ENCODE measurements at places on chromosomes 4 and X.

GRCh38 chrX:12972243-12972642, 2.7 kb upstream of the TMSB4X start:
- DNase-seq: no peak

DNA sequence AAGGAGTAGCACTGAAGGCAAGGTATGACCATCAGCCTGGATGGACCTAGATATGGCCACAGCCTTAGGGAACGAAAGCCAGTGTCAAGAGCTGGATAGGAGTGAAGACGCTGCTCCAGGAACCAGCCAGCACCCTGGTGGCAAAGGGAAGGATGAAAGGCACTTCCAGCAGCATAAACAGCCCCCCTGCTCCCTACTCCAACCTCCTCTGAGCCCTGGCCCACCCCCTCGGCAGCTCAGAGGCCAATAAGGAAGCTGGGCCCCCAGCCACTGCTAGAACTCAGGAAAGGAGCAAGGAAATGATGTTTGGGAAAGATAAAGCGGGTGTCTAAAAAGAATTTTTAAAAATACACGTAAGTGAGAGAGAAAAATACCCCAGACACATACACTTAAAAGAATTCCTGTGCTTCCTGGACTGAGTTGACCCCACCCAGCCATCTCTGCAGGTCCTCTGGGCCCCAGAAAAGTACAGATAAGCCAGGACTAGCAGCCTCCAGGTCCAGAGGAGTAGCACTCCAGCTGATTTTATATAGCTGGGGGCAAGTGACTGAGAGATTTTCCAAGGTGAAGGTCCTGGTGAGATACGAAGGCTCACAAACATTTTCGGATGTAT, 170.4 kb downstream of the SHROOM4 start:
- DNase-seq: no peak

GRCh38 chr4:84681486-84682274, 98.8 kb downstream of the CDS1 start:
- peak; percentile 7 for DNase-seq

GRCh38 chrX:121755541-121755940, 708.1 kb downstream of the GLUD2 start:
- DNase-seq: no peak

DNA sequence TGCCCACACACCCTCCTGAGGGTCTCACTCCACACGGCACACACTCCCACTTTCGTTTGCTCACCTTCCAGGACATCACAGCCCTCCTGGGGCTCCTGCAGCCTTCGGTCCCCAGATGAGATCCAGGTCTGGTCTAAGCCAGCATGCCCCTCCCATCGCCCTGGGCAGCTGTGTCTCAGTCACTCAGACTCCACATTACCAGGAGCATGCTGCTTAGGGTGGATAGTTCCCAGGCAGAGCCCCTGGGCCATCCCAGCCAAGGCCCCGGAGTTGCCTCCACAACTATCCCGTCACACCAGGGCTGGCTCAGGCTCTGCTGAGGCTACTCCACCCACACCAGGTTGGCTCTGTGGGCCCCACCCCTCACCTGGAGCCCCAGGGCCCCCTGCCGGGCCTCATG, 50.4 kb upstream of the PSAPL1 start:
- DNase-seq: no peak

GRCh38 chr4:1113311-1114009, at the start of gene RNF212:
RNF212 (minus strand) TSS chr4:1113564; CDS start chr4:1113464, 100 bp downstream.
- DNase-seq: peak; percentile 83

- DNase-seq: no peak
Observed at GRCh38 chr4:154998773-154999172, 209.7 kb upstream of the NPY2R start.

GRCh38 chr4:110633358-110634341, 10.8 kb upstream of the PITX2 start:
- DNase-seq: no peak

GRCh38 chr4:38424151-38424871, 239.7 kb upstream of the KLF3 start:
- DNase-seq: no peak

- no peak for DNase-seq
Observed at GRCh38 chrX:28324321-28324721, 262.9 kb upstream of the IL1RAPL1 start.

- DNase-seq: no peak
Observed at GRCh38 chr4:105933083-105933482, 37.8 kb downstream of the NPNT start.

- DNase-seq: peak; percentile 31
Observed at GRCh38 chr4:108651014-108651791, 804 bp downstream of the OSTC start.

DNA sequence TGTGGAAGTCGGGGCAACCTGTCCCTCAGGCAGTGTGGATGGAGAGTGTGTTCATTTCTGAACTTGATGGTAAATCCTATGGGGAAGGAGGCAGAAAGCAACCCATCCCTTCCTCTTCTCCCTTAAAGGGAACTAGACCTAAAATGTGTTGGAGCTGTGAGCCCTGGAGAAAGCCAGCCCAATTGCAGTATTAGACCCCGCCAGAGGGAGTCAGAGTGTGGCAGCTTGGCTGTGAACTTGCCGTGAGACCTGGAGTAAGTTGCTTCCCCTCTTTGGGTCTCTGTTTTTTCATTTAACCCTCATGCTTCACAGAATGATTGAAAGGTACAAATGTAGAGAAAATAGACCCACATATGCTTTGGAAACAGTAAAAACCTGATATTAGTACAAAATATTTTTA, 108.7 kb upstream of the PAK3 start:
- no peak for DNase-seq

DNA sequence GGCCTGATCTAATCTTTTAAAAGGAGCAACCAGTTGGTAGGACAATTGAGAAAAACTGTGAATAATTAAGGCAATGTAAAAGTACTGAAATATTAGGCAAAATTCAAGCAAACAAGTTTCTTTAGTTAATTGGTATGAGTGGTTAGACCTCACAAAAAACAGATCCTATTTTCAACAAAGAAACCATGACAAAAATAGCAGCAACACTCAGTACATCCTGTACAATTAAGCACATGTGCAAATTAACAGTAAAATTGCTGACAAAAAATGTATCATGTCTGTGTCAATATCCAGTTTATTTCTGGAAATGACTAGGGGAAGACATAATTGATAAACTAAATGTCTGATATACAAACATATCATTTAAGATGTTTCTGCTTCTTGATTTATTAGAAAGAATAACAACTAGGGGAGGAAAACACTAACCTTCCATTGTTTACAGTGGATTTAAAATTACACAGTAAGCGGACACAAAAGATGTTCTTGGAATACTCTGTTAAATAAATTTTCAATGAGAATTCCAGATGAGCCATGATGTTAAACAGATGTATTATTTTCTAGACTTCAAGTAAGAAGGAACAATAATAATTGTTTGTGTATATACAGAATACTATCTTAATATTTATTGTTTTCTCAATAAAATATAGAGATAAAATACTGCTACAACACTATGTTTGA, 638.9 kb downstream of the SPRY1 start:
- DNase-seq: no peak

- DNase-seq: no peak
Observed at GRCh38 chrX:22409418-22409817, 136.7 kb downstream of the CBLL2 start.

- no peak for DNase-seq
Observed at GRCh38 chr4:153522802-153523094, 56.6 kb downstream of the TMEM131L start.

- DNase-seq: no peak
Observed at GRCh38 chr4:55409468-55410171, 13.9 kb downstream of the TMEM165 start.

- no peak for DNase-seq
Observed at GRCh38 chr4:108702960-108703359, 52.6 kb downstream of the OSTC start.

DNA sequence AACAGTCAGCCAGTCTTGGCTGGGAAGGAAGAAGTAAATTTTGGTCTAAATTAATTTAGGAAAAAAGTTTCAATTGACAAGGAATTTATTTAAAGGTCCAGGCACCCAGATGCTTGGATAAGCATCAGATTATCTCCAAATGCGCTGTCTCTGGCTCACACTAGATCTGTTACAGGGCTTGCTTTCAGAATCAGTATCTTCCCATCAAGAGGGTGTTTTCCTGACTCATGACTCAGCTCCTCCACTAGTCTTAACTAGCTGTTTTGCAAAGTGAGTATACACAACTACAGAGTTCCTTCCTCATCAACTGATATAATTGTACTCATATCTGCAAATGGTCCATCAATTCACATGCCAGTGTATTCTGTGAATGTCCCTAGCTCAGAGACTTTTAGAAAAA, 482.1 kb upstream of the CPEB2 start:
- peak; percentile 37 for DNase-seq

DNA sequence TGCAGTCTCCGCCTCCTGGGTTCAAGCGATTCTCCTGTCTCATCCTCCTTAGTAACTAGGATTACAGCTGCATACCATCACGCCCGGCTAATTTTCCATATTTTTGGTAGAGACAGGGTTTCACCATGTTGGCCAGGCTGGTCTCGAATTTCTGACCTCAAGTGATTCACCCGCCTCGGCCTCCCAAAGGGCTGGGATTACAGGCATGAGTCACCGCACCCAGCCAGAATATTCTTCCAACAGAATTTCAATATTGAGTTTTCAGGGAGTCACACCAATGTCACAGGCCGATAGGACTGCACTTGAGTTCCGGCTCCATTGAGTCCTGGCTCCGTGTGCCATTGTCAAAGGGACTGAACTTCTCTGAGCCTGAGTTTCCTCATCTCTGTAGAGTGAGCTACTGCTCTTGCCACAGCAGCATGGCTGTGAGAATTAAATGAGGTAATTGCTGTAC, 82.9 kb downstream of the CLCN4 start:
- no peak for DNase-seq

DNA sequence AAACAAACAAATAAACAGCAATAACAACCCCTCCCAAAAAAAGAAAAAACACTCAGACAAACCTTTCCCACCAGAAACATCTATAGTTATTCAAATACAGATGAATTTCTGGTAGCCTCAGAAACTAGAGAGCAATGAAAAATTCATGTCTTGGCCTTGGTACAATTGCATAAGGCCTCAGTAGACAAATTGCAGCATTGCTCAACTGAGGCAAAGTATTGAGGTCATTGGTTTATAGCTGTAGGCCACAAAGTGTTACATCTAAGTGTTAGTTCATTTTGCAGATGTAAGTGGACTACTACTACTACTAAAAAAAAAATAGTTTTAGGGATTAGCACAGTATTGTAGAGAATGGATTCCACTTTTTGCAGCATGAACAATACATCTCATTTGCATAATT, 2268.3 kb downstream of the ARAP2 start:
- DNase-seq: no peak

GRCh38 chr4:132026166-132026565, 1122.9 kb upstream of the PCDH10 start:
- no peak for DNase-seq

DNA sequence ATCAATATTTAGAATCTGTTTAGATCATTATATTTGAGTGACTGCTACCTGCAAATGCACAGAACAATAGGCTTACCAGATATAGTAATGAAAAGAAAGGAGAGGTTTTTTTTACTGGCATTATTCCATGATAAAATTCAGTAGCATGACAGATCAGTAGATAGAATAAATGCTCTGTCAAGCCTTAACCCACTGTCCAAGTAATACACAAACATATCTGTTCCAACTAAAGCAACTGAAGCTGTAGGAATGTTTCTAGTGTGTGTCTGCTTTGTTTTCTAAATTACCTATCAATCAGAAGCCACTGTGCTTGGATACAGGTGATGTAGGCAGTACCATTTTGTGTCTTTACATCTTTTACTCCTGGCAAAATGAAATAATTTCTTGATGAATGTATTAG, 604.6 kb downstream of the PCDH7 start:
- no peak for DNase-seq

DNA sequence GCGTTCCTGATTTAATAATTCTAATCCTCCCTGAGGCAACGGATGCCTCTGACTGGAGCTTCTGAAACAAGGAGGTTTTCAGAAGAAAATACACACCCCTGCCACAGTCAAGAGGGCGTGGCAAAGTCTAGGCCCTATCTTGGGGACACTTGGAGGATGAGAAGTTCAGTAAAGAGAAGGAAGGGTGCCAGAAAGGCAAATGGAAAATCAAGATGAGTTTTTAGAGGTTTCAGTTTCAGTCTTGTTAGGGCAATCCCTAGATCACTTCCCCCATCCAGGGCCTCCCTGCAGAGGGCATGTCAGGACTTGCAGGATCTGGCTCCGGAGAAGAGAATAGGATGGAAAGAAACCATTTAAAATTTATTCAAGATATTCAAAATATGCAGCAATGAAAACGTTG, 28.5 kb upstream of the FGF2 start:
- peak; percentile 61 for DNase-seq

- no peak for DNase-seq
Observed at GRCh38 chr4:148330161-148330560, 112.1 kb downstream of the NR3C2 start.

DNA sequence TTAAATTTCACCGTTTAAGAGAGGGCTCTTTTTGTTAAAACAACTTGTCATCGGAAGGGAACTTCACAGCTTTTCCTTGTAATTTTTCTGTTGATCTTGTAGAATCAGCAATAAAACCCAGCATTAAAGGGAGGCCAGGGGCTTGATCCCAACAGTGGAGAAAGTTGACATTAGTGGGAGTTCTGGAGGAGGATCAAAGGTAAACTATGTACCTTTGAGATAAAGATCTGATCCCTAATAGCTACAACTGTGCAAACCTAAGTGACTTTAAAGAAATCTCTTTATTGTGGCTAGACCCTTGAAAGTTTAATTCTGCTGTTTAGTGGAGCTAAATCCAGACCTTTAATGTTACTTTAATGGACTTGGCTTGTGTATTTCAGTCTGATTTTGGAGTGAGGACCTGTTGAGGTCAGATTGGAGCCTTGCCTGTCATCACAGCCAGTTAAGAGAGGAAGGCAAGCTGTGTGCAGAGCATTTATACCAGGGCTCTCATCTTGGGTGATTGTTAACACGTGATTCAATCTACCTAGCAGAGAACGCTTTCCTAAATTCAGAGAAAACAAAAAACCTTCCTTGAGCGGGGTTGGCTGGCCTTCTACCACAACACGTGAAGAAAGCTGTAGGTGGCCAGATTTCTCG, 1.7 kb downstream of the DOCK11 start:
- peak; percentile 3 for DNase-seq

DNA sequence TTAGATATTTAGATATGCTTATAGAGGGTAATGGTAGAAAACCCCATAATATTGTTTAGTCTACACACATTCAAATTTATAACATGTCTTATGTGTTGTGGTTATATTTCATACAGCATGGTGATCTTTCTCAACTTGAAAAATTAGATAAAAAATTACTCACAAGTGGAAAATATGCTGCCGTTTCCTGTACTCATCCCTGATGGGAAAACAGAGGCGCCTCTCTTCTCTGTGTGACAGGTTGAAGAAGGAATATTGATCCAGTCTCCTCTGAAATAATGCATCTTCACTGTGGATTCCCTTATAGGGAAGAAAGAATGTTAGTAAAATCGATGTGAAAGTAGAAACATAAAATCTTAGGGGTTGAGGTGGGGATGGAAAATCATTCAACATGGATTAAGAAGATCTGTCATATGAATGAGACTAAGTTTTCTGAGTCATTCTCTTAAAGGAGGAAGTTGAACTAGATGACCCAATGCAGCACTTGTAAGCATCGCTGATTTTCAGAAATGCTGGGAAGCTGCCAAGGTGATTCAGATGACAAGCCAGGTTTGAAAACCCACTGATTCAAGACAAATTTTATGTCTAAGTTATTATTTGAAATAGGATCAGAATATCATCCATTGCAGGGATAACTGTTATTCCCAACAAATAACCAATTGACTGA, 70.7 kb downstream of the ANKRD50 start:
- DNase-seq: peak; percentile 47

- peak; percentile 4 for DNase-seq
Observed at GRCh38 chr4:186074189-186074588, 5.2 kb downstream of the TLR3 start.

Data from DMS53 (cell line).